ENCODE measurements at places on chromosomes 11 and 22. TPM values are rescaled to one million over a fixed set of nuclear protein-coding genes. Genes with fewer than 3 reads are reported as not detected.
A peak's percentile ranks its signal among the peaks of the same experiment; 100 is the strongest.

CASP5 gene
- total RNA-seq: not detected

DNA sequence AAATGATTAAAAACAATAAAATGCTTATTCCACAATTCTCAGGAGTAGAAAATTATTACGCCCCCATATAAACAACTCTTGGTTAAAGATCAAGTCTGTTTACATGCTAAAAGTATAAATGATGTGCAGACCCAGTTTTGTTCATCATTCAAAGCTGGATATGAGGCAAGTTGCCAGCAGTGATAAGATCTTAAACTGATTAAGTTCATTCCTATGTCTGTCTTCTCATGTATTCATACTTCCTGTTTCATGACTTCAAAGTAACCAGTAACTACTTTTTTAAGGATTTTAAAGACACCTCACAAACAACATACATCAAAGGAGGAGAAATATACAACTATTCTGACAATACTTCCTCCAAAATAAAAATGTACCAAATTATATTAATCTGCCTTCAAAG is 55.0 kb upstream of the ARHGAP32 start:
- H3K4me3 ChIP-seq: no peak overlapping the region
- H3K27ac ChIP-seq: no peak overlapping the region
- no peaks in the 10 kb centered on the region for H3K27me3 ChIP-seq
- H3K4me1 ChIP-seq: peaks cover 23% of the 10 kb centered on the region

GRCh38 chr11:28296426-28296825 is 188.2 kb downstream of the METTL15 start:
- H3K4me1 ChIP-seq: peaks cover 5% of the 10 kb centered on the region
- H3K36me3 ChIP-seq: peaks cover 34% of the 10 kb centered on the region
- H3K4me3 ChIP-seq: no peak overlapping the region
- no peak for DNase-seq
- H3K27me3 ChIP-seq: no peaks in the 10 kb centered on the region
- no peak overlapping the region for H3K27ac ChIP-seq

DNA sequence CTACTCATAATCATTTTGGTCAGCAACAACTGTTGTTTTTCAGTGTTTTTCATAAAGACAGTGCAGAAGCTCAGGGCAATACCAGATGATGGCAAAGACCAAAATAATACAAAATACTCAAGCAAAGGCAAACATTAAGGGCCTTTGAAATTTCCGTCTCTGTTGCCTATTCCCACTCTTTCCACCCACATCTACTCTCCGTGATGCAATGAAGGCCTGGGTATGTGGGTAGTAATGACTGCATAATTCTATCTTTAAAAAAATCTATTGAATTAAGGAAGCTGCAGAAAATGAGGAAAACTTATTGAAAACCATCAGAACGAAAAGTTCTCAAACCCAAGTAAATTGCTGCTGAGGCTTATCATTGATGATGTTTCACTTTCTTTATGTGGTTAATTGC is 203.3 kb downstream of the MAML2 start:
- peaks cover 77% of the 10 kb centered on the region for H3K4me1 ChIP-seq
- no peaks in the 10 kb centered on the region for H3K27me3 ChIP-seq
- DNase-seq: no peak
- H3K27ac ChIP-seq: peak overlapping the region; percentile 80

CEP126 gene
- total RNA-seq: 1.6 TPM

RHOD gene
- not detected for total RNA-seq

VSIG10L2 gene
- not detected for total RNA-seq

DNA sequence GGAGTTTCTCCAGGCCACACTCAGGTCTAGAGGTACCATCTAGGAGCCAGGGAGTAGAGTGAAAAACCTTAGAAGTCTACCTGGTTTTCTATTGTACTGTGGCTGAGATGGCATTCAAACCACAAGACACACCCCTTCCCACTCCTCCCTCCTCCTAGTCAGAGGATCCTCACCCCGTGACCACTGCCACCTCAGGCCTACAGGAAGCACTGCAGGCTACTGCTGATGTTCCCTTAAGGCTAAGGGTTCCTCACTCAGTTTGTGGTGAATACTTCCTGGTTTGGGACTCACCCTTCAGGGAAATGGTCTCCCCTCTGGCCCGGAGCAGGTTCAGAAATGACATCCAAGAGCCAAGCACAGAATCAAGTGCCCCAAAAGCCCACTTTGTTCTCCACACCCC is 1293.9 kb downstream of the JRKL start:
- no peak for DNase-seq
- no peak overlapping the region for H3K4me3 ChIP-seq
- H3K27me3 ChIP-seq: no peaks in the 10 kb centered on the region
- no peaks in the 10 kb centered on the region for H3K36me3 ChIP-seq

KCNQ1 gene
- 8.7 TPM for total RNA-seq

Data from activated CD8-positive, alpha-beta T cell treated with anti-CD3 and anti-CD28 coated beads for 36 hours (primary cell).